ENCODE measurements at places on chromosomes 2 and 18.

GRCh38 chr2:219946529-219946928, 319.1 kb downstream of the SLC4A3 start:
- DNase-seq, result no peak

DNA sequence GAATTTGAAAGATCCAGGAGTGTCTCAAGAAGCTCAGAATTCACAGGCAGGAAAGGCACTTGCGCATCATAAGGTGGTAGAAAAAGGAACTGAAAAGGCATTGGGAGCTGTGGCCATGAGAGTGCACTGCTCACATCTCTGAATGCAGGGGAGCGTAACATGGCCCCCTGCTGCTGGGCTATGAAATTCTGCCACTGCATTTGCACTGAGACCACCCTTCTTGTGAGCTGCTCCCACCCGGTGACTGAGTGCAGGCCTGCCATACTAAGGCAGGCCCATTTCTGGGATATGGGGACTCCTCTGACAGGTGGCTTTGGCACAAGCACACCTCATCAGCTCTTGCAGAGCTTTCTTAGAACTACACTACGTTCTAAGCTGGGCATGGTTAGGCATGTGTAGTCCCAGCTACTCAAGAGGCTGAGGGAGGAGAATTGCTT, 25.3 kb upstream of the STARD7 start:
- DNase-seq, result no peak

DNA sequence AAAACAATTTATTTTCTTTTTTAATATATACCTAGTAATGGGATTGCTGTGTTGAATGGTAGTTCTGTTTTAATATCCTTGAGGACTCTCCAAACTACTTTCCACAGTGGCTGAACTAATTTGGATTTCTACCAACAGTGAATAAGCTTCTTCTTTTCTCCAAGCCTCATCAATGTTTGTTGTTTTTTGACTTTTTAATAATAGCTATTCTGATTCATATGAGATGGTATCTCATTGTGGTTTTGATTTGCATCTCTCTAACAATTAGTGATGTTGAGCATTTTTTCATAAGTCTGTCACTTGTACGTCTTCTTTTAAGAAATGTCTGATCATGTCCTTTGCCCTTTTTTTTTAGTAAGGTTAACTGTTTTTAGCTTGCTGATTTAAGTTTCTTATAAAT, 863.3 kb downstream of the CNTNAP5 start:
- no peak for DNase-seq

- DNase-seq, result no peak
These were observed 857.8 kb downstream of the DCDC2C start for GRCh38 chr2:4561196-4561595.

- DNase-seq, result no peak
These were observed 121.1 kb downstream of the TANC1 start for GRCh38 chr2:159089543-159089942.

GRCh38 chr2:188414411-188414810, 122.7 kb downstream of the GULP1 start:
- no peak for DNase-seq
